AG04449 (cell line): ENCODE measurements at places on chromosomes 5 and 9.

GRCh38 chr5:176515396-176515795, 21.8 kb downstream of the RNF44 start:
- no peak for DNase-seq

DNA sequence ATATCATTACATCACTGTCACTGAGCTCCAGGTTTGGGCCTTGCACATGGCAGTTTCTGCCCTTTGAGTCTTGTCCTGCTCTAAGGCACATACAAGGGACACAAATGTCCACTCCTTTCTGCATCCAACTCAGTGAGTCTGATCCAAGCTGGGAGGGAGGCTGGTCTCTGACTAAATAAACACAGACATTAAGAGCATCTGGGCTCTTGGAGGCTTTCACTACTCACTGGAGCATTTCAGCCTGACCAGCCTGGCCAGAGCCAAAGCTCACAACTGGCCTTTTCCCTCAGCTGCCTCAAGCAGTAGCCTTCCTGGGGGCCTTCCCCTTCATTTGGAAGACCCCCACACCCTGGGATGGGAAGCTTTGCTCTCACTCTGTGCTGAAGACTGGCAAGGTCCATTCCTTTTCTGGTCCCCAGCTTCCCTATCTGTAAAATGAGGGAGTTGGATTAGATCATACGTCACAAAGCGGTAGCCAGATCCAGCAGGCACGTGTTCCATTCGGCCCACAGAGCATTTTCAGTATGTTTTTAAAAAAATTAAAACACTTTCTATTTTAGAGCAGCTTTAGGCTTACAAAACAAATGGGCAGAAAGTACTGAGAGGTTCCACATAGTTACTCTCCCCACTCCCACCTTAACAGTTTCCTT, 58.6 kb upstream of the XPA start:
- DNase-seq: no peak

DNA sequence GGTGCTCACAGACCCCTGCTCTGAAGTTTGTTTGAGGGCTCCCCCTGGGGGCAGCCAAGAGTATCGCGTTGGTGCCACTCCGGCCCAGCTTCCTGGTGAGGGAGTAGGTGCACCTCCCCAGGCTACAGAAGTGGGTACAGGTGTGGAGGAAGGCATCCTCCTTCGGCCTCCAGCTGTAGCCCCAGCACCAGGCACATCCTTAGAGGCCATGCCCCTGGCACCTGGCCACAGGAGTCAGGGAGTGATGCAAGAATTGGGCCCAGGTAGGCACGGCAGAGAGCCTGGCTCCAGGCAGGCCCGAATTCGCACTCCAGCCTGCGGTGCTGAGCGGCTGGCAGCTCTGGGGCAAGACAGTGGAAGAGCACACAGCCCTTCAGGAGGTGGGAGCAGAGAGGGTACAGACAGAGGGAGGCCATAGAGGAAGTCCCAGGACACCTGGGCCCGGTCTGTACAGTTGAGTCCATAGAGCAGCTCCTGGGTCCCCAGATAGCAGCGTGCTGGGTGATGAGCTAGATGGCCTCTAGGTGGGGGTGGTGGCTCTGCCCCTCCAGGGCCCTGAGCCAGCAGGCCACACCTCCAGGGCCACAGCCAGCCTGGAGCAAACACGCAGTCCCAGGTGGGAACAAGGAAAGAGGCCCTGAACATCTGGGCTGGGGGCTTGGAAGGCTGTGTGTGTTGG, 2.4 kb downstream of the SAPCD2 start:
- no peak for DNase-seq

GRCh38 chr9:124284940-124285441, 27.2 kb downstream of the NEK6 start:
- DNase-seq: no peak

DNA sequence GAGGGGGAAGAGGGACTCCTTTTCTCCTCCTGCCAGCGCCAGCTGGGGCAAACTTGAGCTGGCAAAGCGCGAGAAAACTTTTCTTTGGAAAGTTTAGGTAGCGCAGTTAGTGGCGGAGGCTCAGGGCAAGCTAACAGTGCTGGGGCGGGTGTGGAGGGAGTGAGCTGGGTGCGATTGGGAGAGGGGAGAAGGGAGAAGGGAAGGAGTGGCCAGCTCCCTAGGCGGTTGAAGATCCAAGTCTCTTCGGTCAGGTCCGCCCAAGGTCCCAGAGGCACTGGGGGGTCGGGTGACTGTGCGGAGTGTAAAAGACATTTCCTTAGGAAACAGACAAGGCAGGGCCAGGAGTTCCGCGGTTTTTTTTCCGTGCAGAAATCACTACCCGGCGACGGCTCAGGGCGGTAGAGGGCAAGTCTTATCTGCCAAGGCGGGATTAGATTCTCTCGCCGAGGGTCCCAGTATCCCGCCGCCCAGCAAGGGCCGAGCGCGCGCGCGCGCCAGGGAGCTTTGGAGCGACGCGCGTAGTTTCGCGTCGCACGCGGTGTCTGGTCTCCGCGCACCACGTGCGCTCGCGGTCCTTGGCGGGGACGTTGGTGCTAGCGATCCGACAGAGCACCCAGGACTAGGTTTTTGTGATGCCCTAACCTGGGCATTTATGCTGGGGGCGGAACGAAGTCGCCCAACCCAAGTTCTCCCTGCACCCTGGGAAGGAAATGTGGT, 33.6 kb upstream of the NFIB start:
- no peak for DNase-seq

GRCh38 chr5:14595189-14595588, 13.6 kb downstream of the OTULINL start:
- no peak for DNase-seq

- DNase-seq: no peak
Observed at GRCh38 chr9:61669352-61669751, 479.5 kb downstream of the SPATA31A7 start.

- no peak for DNase-seq
Observed at GRCh38 chr5:180141068-180141660, 67.8 kb downstream of the RASGEF1C start.

DNA sequence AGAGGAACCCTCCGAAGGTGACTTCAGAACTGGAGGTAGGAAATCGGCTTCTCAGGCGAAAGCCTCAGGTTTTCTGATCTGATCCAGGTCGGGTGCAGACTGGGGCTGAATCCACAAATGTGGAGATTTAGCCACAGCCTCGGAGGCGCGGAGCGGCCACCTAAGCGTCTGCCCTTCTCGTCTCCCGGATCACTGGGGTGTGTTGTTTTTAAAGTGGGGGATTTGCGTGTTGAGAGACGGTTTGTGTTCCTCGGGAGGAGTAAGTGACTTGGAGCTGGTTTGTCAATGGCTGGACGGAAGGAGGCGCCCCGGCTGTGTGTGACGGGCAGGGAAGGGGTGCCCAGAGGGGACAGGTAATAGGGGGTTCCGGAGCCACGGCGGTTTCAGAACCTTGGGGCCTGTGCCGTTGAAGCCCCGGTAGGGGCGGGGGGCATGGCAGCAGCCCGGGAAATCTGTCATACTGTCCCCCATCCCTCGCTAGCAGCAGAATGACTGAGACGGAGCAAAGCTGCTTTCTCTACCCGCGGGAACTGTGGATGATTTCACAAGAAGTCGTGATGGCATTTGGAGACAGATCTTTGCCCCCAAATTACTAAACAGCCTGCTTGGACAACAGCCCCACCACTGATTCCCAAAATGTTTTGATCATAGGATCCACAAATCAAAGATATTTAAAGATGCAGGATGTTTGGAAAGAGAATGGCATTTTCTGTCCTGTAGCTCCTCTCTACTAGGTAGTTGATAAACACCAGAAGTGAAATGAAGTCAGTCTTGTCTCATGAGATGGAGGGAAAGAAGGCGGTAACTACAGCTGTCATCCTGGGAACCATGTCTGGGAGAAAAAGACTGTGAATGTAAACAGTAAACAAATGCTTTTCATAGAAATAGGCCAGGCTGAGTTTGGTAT, 216.5 kb downstream of the PDZD2 start:
- DNase-seq: no peak

- no peak for DNase-seq
Observed at GRCh38 chr9:29228558-29228957, 1655.3 kb upstream of the C9orf72 start.

DNA sequence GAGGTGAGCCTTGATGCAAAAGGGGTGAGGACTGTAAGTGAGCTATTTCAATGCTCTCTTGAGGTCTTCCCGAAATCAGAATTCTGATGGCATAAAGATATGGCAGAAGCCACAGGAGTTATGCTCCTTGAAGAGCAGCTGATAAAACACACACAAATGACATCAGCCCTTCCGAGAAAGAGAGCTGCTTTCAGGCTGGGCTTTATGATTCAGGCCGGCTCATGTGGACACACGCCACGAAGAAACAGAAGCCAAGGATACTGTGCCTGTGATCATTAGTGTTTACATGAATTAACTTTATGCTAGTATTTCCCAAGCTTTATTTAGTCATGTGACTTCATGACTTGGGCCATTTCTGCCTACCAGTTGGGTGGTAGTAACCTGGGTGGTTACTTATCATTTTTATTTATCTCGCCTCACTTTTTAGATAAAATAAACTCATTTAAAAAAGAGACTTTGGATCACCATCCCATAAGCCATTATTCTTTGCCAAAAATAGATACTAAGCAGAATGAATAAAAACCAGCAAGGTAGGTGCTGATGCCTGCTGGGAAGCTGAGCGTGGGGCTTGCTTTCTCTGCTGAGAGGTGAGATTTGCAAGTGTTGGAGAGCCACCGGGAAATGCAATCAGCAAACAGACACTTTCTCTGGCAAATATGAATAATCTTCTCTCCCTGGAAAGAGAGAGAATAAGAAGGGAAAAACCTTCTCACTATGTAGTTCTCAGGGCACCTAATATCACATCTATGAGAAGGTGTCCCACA, 73.0 kb upstream of the SLC25A51 start:
- peak; percentile 85 for DNase-seq

GRCh38 chr9:694403-695154, 146.9 kb upstream of the DMRT1 start:
- DNase-seq: peak; percentile 69

DNA sequence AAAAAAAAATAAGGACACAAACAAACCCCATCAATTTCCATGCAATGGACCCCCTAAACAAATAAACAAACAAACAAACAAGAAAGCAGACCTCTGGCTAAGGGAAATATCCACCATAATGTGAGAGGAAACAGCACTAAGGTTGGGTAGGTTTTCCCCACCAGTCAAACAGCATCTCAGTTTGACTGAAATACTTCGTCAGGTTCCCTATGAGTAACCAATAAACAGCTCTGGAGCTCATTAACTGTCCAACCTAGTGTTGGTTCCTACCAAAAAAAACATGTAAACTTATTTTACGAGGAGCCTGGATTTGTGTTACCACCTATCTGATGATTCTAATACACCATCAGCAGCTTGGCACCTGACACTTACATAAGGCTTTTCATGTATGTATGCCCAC, 198.5 kb upstream of the TARS1 start:
- DNase-seq: no peak

DNA sequence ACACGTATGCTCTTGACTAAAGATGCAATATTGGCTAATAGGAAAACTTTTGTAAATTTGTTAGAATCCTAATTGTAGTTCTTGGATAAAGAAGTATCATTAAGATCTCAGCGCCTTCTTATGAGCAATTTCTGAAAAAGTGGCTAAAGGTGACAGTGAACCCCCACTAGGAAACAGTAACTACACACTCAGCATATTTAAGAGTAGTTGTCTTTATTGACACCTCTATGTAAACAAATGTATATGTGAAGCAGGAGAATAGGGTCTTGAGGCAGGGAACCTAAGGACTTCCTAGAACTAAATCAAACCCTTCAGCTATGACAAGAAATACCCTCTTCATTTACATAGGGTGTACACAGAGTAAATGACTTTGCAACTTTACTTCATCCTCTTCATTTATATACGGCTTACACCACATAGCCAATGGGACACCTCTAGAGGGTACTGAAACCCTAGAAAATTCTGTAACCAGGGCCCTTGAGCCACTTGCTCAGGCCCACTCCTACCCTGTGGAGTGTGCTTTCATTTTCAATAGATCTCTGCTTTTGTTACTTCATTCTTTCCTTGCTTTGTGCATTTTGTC, 2.8 kb downstream of the NIPSNAP3A start:
- no peak for DNase-seq

DNA sequence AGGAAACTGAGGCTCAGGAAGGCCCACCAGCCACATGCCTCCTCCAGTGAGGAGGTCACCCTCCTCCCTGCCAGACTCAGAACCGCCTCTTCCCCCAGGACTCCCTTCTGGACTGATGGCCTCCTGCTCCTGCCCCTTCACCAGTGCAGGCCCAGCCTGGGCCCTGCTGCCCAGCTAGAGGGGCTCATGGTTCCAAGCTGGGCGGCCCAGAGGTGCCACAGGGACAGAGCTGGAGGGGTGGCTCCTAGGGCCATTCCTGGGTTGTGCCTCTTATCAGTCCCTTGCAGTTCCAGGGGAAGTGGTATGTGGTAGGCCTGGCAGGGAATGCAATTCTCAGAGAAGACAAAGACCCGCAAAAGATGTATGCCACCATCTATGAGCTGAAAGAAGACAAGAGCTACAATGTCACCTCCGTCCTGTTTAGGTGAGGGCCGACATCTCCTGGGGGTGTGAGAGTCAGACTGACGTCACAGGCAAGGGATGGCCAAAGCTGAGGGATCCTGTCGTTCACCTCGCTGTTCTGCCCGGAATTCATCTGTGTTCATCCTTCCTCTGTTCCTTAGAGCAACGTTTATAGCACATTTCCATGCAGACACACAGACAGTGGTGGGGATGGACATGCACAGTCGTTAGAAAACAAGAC, 819 bp downstream of the LCN2 start:
- DNase-seq: no peak

GRCh38 chr9:92980085-92980745, 32.9 kb downstream of the FGD3 start:
- DNase-seq: no peak

DNA sequence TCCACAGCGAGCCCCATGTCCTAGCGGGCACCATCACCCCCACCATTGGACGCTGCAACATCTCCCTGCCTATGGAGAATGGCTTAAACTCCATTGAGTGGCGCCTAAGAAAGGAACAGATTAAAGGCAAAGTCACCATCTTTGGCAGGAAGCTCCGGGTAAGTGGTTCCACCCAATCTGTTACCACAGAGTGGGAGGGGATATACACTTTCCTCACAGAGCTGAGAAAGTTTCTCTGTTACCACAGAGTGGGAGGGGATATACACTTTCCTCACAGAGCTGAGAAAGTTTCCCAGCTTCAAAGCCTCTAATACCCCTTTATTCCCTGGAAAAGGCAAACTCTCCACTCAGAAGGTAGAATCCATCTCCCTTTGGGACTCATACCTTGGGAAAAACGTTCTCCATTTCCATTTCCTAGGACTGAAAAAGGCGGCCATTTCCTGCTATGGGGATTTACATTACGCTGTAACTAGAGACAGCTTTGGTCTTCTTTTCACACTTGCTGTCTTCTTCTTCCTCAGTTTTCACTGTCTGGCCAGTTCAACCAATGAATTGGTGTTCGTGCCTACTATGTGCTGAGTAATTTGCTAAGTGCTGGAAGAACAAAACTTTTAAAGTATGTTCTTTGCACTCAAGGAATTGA, 63.4 kb upstream of the WWC1 start:
- no peak for DNase-seq
